ENCODE measurements at places on chromosomes 7 and 10. TPM values are rescaled to one million over a fixed set of nuclear protein-coding genes. Genes with fewer than 3 reads are reported as not detected.

Gene COL17A1
- total RNA-seq, result 204 TPM

Gene VGF
- total RNA-seq, result not detected

Gene SMO
- total RNA-seq, result 7.1 TPM

Gene UTF1
- total RNA-seq, result not detected

Gene AKR1B1
- 28.5 TPM for total RNA-seq

Gene MYH16
- not detected for total RNA-seq

Gene VWA2
- 3.5 TPM for total RNA-seq

Gene PHYHIPL
- total RNA-seq, result not detected

Gene PRTFDC1
- total RNA-seq, result 2.1 TPM

Gene TMEM139
- 0.44 TPM for total RNA-seq

Gene IKZF5
- 7.7 TPM for total RNA-seq

Gene PKD2L1
- not detected for total RNA-seq

Gene SEMA4G
- 0.96 TPM for total RNA-seq

Gene ZNF736
- total RNA-seq, result 4.2 TPM

Gene MSS51
- total RNA-seq, result 1.2 TPM

Gene ARHGAP12
- total RNA-seq, result 11.2 TPM

Gene AVPI1
- total RNA-seq, result 6.8 TPM

Gene LRRD1
- total RNA-seq, result not detected

Gene STEAP2
- 2.4 TPM for total RNA-seq

Gene GRID1
- 0.68 TPM for total RNA-seq

Gene CYP3A7
- not detected for total RNA-seq

Gene MRC1
- 1.2 TPM for total RNA-seq

Gene VAX1
- 0.12 TPM for total RNA-seq

Gene AKR1C3
- 29.5 TPM for total RNA-seq

Gene TRIM50
- not detected for total RNA-seq

Gene SGPL1
- total RNA-seq, result 62.1 TPM

Gene GHRHR
- not detected for total RNA-seq

Gene AKR1C4
- not detected for total RNA-seq

Gene PRKCQ
- total RNA-seq, result 0.64 TPM

Gene CLRN3
- total RNA-seq, result not detected

Gene PCDH15
- not detected for total RNA-seq

Gene NUTM2D
- 1.8 TPM for total RNA-seq

Gene GJC3
- total RNA-seq, result 0.20 TPM

Gene PNLIP
- total RNA-seq, result not detected

Gene FAM25G
- total RNA-seq, result 3.4 TPM

Gene HOXA11
- not detected for total RNA-seq

Gene PKD1L1
- 0.36 TPM for total RNA-seq

Gene FGFBP3
- total RNA-seq, result 0.56 TPM

Gene GPR26
- not detected for total RNA-seq

Gene SPDYE8
- not detected for total RNA-seq

Gene TMEM178B
- 4.0 TPM for total RNA-seq

Gene TAS2R41
- total RNA-seq, result not detected

Gene ARHGEF5
- total RNA-seq, result 47.0 TPM

Gene INHBA
- total RNA-seq, result 0.84 TPM

Gene TTYH3
- total RNA-seq, result 11.7 TPM

Gene ZNF467
- 3.6 TPM for total RNA-seq

Gene GARIN1A
- total RNA-seq, result 0.84 TPM

Measured in esophagus mucosa (tissue), 1 donor.